ENCODE measurements at places on chromosomes 6 and 20.
A peak's percentile ranks its signal among the peaks of the same experiment; 100 is the strongest.

GRCh38 chr20:33869283-33869682 is 58.1 kb downstream of the CHMP4B start:
- DNase-seq = no peak

GRCh38 chr6:32890831-32891230 is 36.8 kb downstream of the PSMB9 start:
- DNase-seq = no peak

GRCh38 chr6:119526561-119527230 is 177.1 kb upstream of the MAN1A1 start:
- no peak for DNase-seq

- DNase-seq = no peak
Observed at GRCh38 chr6:51843456-51844056, 243.9 kb downstream of the PKHD1 start.

DNA sequence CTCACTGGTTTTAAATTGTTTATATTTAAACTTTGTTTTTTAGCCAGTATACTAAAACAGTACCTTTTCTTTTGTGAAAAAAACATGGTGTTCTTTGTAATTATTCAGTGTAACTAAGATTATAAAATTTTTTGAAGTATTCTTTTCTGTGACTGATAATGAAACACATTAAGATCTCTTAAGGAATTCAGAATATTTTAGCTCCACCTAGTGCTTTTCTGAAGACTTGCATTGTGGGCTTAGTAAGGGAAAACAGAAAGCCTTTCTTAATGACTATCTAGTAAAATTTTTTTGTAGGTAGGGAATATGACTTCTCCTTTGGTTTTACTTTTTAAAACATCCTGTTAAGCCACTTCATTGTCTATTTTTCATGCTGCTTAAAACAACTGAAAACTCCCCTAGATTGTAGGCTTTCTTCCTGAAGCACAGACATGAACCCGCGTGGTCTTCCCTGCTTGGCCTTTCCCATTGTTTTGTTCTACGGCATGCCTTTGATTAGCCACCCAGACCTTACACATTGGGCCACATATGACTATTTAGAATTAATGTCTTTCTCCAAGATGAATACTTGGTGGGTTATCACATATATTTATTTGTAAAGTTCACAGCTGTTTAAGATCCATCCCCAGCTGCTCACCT is 72.1 kb downstream of the AFDN start:
- DNase-seq = peak; percentile 52

GRCh38 chr6:129608886-129609537 is 101.0 kb downstream of the ARHGAP18 start:
- no peak for DNase-seq

GRCh38 chr6:18498408-18498807 is 111.3 kb downstream of the RNF144B start:
- DNase-seq = no peak

DNA sequence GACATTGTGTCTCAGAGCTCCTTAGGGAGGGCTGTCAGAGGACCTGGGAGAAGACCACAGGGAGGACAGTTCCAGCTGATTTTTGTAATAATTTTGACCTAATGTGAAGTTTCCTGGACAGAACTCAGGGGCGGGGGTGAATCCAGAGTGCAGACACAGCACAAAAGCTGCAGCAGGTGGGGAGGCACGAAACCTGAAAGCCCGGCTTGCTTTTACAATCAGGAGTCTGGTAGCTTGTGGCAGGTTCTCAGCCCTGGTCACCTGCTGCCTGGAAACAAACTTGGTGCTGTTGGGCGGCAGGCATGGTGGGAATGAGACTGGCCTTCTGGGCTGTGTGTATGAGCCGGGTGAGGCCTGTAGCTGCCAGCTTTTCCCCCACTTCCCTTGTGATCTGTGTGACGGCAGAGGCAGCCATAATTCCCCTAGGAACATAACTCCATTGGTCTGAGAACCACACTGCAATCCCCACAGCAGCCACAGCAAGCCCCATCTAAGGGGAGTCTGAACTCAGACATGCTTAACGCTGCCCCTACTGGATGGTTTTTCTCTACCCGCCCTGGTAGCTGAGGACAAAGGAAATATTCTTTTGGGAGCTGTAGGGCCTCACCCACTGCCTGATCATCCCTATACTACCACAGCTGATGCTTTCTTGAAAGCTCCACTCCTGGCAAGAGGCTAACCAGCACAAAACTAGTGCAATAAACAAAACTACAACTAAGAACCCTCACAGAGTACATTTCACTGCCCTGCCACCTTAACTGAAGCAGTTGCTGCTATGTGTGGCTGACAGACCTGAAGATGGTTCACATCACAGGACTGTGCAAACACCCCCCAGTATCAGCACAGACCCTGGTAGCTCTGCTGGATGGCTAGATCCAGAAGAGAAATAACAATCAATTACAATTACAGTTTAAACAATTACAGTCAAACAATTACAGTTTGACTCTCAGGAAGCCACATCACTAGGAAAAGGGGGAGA is 1055.1 kb upstream of the GJE1 start:
- DNase-seq = peak; percentile 11

- DNase-seq = no peak
Observed at GRCh38 chr20:61246269-61246668, 5.8 kb upstream of the CDH4 start.

DNA sequence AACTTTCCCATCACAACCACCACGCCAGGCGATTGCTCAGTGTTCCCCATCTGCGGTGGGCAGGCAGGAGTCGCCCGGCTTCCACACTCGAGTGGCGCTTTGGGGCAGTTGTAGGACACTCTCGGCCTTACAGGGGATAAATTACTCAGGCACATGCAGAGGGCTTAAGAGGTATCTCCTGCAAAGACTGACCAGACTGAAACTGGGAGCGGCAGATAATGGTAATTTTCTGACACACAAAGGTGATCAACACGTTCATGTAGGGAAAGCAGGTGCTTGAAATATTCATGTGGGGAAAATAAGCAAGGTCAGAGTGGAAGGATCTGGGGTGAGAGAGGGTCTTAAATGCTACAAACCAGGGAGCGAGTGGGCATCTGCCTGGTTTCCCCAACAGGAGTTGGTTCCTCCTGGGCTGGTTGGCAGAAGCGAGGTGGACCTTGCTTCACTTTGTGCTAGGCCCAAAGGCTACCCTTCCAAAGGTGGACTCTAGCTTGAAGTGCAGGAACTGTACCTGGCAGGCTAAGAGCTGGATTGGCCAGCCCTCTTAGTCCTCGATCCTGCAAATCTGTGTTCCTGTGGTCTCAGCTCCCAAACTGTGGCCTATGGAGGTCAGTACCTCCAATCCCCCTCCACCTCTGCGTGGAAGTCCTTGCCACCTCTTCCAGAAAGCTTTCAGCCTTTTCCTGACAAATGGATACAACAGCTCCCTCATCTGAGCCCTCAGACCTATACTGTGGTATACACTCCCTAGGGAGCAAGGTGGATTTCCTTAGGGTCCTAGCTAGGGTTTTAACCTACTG is 16.7 kb downstream of the PLAGL2 start:
- peak; percentile 24 for DNase-seq

DNA sequence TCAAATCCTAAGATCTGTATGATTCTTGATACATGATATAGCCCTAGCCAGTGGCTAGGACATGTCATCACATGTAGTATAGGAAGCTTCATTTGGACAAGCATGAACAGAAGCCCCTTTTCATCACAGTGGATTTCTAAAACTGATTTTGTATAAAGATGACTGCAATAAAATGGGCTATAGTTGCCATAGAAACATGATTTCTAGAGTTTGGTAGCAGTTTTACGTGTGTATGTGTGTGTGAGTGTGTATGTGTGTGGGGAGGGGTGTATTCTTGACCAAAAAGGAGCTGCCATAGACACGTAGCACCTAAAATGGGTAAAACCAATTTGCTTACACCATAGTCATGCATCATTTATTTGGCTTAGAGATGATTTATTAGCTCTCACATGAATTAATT is 200.5 kb upstream of the CNR1 start:
- no peak for DNase-seq

DNA sequence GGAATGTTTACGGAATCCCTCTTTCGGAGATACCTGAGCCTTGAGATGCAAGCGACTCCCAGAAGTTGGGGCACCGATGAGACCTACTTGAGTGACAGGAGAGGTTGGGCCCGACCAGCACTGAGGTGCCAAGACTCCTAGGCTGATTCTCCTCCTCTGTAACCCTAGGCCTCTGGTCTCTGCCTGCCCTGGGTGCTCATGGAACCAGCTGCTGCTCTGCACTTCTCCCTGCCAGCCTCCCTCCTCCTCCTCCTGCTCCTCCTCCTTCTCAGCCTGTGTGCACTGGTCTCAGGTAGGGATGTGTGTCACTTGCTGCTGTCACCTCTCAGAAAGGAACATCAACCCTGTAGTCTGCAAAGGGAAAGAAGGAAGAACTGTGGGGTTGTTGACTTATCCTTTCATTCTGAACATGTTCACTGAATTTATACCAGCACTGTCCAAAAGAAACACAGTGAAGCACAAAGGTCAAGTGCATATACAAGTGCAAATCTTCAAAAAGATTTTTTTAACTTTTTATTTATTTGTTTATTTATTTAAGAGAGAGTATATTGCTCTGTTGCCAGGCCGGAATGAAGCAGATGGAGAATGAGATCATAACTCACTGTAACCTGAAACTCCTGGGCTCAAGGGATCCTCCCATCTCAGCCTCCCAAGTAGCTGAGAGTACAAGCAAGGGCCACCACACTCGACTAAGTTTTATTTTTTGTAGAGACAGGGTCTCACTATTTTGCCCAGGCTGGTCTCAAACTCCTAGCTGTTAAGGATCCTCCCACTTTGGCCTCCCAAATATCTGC is 913 bp downstream of the BTN2A2 start:
- DNase-seq = peak; percentile 57

DNA sequence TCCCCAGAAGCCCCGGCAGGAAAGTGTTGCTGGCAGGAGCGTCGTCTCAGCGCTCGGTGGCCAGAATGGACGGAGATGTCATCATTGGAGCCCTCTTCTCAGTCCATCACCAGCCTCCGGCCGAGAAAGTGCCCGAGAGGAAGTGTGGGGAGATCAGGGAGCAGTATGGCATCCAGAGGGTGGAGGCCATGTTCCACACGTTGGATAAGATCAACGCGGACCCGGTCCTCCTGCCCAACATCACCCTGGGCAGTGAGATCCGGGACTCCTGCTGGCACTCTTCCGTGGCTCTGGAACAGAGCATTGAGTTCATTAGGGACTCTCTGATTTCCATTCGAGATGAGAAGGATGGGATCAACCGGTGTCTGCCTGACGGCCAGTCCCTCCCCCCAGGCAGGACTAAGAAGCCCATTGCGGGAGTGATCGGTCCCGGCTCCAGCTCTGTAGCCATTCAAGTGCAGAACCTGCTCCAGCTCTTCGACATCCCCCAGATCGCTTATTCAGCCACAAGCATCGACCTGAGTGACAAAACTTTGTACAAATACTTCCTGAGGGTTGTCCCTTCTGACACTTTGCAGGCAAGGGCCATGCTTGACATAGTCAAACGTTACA is 817 bp downstream of the GRM1 start:
- no peak for DNase-seq

DNA sequence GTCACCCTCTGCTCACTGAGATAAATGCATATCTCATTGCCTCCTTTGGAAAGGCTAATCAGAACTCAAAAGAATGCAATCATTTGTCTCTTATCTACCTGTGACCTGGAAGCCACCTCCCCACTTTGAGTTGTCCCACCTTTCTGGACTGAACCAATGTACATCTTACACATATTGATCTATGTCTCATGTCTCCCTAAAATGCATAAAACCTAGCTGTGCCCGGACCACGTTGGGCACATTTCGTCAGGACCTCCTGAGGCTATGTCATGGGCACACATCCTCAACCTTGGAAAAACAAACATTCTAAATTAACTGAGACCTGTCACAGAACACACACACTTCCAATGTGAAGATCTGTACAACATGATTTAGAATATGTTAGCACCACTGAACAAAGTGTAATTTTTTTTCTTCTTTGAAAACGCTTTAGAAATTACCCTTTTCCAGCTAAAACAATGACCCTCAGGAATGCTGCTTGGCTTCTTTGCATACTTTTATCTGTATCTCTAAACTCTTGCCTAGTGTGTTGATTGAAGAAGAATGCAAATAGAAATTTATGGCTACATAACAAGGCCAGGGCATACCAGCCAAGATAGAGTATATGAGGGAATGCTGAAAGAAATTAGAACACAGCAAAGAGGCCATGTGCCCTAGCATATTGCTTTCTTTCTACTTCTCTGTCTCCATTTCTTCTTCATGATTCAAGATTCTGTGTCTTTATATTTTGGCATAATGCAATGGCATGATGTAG is 84.6 kb upstream of the DST start:
- no peak for DNase-seq

GRCh38 chr20:768426-768978 is at the start of gene SLC52A3:
TSS of gene SLC52A3 (minus strand) at chr20:768500. CDS start at chr20:765774, 2,726 bp downstream.
- DNase-seq = no peak

All from foreskin fibroblast (primary cell).